ENCODE measurements at places on chromosomes 5 and 9. TPM values are rescaled to one million over a fixed set of nuclear protein-coding genes. Genes with fewer than 3 reads are reported as not detected.
A peak's percentile ranks its signal among the peaks of the same experiment; 100 is the strongest.

Gene GMCL2
- not detected for total RNA-seq

Gene GHR
- 6.6 TPM for total RNA-seq

Gene PCDHB7
- total RNA-seq, result 1.1 TPM

Gene CYFIP2
- 88.5 TPM for total RNA-seq

Gene C9orf153
- 0.69 TPM for total RNA-seq

Gene DRD1
- not detected for total RNA-seq

Gene LTC4S
- 5.5 TPM for total RNA-seq

Gene FCN2
- total RNA-seq, result not detected

Gene DAB2IP
- 67.8 TPM for total RNA-seq

Gene PDE4D
- 12.0 TPM for total RNA-seq

GRCh38 chr5:42586625-42587024 is 163.4 kb downstream of the GHR start:
- no peak for DNase-seq
- peaks cover 3% of the 10 kb centered on the region for H3K36me3 ChIP-seq
- peaks cover 20% of the 10 kb centered on the region for H3K4me1 ChIP-seq

DNA sequence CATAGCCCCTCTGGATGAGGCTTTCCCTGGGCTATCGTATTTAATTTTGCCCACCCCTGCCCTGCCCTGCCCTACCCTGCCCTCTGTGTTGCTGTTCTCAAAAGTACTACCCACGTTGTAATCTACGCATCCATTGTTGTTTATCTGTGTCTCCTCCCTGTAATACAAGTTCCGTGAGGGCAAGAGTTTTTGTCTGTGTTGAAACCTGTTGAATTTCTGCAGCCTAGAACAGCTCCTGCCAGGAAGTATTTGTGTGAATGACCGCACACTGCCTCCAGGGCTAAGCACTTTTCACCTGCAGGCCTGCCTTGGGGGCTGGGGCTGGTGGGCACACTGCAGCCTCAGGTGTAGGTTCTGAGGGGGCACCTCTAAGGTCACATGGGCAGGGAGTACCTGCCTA is 244.8 kb downstream of the HSPA4 start:
- H3K4me3 ChIP-seq, result no peak overlapping the region
- DNase-seq, result no peak
- H3K27me3 ChIP-seq, result no peaks in the 10 kb centered on the region

DNA sequence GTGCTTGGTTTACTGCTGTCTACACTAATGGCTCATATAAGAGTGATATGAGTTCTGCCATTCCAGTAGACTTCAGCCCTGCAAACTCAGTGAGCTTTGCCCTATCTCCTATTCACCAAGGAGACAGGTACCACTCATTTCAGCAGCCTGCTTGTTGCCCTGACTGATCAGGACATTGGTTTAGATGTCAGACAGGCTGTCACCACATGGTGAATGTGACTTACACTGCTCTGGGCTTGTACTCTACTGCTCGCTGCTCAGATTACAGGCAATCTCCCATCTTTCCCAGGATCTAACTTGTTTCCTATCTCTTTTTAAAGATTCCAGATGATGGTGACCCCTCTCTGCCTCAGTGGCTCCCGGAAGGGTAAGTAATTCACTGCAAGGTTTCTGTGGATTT is 123.3 kb upstream of the RUSC2 start:
- no peaks in the 10 kb centered on the region for H3K27me3 ChIP-seq
- no peak overlapping the region for H3K27ac ChIP-seq

DNA sequence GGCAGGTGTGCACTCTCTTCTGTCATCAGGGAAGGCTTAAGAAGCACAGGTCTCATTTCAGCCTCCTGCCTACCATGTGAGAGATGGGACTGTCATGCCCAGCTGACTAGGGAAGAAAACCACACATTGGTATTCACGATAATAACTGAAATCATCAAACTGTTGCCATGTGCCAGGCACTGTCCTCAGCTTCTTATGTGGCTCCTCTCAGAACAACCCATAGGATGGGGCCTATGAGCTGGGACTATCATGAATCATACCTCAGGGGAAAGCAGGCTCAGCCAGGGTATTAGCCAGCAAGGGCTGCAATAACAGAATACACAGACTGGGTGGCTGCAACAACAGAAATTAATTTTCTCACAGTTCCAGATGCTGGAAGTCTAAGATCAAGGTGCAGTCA is 3.3 kb downstream of the AFAP1L1 start:
- DNase-seq, result no peak
- peaks cover 17% of the 10 kb centered on the region for H3K4me1 ChIP-seq
- no peak overlapping the region for H3K27ac ChIP-seq
- H3K4me3 ChIP-seq, result no peak overlapping the region
- no peaks in the 10 kb centered on the region for H3K36me3 ChIP-seq
- H3K27me3 ChIP-seq, result peaks cover 58% of the 10 kb centered on the region

GRCh38 chr9:121652021-121652837 is 795 bp downstream of the DAB2IP start:
- no peaks in the 10 kb centered on the region for H3K27me3 ChIP-seq
- no peak for DNase-seq
- peaks cover 35% of the 10 kb centered on the region for H3K4me1 ChIP-seq
- H3K36me3 ChIP-seq, result no peaks in the 10 kb centered on the region

GRCh38 chr5:61860978-61861377 is 445.0 kb upstream of the KIF2A start:
- no peaks in the 10 kb centered on the region for H3K4me1 ChIP-seq
- H3K36me3 ChIP-seq, result no peaks in the 10 kb centered on the region
- no peaks in the 10 kb centered on the region for H3K27me3 ChIP-seq
- H3K27ac ChIP-seq, result no peak overlapping the region
- DNase-seq, result no peak

DNA sequence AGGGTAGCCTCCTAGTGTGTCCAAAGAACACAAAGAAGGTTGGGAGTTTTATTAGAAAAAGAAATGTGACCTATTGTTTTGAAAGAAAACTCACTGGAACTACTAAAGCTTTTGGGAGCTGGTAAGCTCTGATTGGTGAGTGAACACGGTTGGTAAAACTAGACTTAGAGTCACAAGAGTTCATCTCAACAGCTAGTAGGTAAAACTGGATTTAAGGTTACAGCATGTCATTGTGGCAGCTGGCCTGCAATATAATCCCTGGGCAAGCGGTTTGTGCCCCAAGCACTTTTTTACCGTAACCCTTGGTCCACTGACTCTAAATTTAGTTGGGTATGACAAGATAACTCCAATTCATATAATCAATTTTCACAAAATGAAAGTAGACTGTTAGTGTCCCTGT is 47.4 kb downstream of the UBAP2 start:
- no peak for DNase-seq
- H3K27ac ChIP-seq, result no peak overlapping the region
- no peak overlapping the region for H3K4me3 ChIP-seq
- peaks cover 9% of the 10 kb centered on the region for H3K36me3 ChIP-seq

GRCh38 chr5:8528106-8528505 is 659.2 kb downstream of the MTRR start:
- no peaks in the 10 kb centered on the region for H3K4me1 ChIP-seq
- no peak overlapping the region for H3K4me3 ChIP-seq
- H3K27me3 ChIP-seq, result no peaks in the 10 kb centered on the region
- no peaks in the 10 kb centered on the region for H3K36me3 ChIP-seq
- DNase-seq, result no peak

DNA sequence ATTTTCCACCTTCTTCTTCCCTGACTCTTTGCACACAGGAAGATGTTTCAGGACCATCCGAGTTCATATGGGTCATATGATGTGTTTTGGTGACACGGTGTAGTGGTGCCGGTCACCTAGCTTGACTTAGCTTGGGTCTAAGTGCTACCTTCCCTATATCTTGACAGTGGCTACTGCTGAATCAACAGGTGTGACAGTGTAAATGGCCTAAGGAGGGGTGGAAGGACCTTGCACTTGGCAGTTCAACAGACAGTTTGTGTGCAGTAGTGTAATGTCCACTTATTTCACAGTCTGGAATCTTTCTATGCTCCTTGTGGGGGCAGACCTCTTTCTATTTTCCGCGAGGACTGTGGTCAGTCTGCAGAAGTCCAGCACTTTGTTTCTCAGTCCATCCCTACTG is 43.8 kb downstream of the CARTPT start:
- H3K4me1 ChIP-seq, result no peaks in the 10 kb centered on the region
- no peak overlapping the region for H3K27ac ChIP-seq
- no peak overlapping the region for H3K4me3 ChIP-seq
- H3K27me3 ChIP-seq, result no peaks in the 10 kb centered on the region
- no peaks in the 10 kb centered on the region for H3K36me3 ChIP-seq

GRCh38 chr9:15697446-15697851 is 144.6 kb downstream of the CCDC171 start:
- no peak overlapping the region for H3K27ac ChIP-seq
- no peaks in the 10 kb centered on the region for H3K27me3 ChIP-seq
- H3K4me1 ChIP-seq, result no peaks in the 10 kb centered on the region
- no peak overlapping the region for H3K4me3 ChIP-seq
- peaks cover 16% of the 10 kb centered on the region for H3K36me3 ChIP-seq
- DNase-seq, result no peak

GRCh38 chr9:27933210-27934025 is 360.1 kb upstream of the C9orf72 start:
- H3K27ac ChIP-seq, result peak overlapping the region; percentile 46
- H3K4me1 ChIP-seq, result peaks cover 31% of the 10 kb centered on the region
- no peaks in the 10 kb centered on the region for H3K27me3 ChIP-seq
- no peak for DNase-seq
- H3K36me3 ChIP-seq, result no peaks in the 10 kb centered on the region
- H3K4me3 ChIP-seq, result no peak overlapping the region

GRCh38 chr9:111983484-111983908 is 86.9 kb downstream of the UGCG start:
- H3K27me3 ChIP-seq, result peaks cover 17% of the 10 kb centered on the region
- H3K4me3 ChIP-seq, result no peak overlapping the region
- DNase-seq, result no peak
- H3K36me3 ChIP-seq, result no peaks in the 10 kb centered on the region
- peaks cover 11% of the 10 kb centered on the region for H3K4me1 ChIP-seq

DNA sequence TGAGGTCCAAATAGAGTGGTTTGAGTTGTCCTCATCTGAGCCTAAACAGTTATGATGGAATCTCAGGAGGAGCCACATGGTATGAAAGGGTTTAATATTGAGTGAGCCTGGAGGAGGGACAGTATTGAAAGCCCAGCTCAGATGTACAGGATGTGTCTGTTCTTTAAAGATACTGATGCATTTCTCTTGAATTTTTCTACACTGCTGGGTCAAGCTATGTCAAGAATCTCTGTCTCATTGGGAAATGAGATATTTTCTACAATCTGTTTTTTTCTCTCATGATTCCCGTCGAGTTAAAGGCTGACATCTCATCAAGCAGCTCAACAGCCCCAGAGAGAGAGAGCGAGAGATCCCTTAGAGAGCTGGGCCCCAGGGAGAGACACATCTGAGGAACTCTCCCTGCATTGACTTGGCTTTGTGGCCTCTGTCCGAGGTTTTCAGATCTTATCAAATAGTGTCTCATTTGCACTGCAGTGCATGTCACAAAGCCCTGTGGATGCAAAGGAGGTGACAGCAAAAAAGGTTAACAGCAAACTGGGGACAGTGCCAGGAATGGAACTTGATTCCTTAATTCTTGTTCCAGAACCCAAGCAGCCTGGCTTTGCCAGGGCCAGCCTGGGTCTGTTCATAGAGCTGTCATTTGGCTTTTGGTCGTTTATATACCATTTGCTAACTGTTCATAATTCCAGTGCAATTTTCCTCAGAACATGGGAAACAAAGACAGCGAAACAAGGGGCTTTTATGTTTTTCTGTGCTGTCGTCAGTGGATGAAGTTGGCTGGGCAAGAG is 19.0 kb upstream of the ACTBL2 start:
- H3K36me3 ChIP-seq, result no peaks in the 10 kb centered on the region
- no peak for DNase-seq
- peak overlapping the region; percentile 76 for H3K27ac ChIP-seq

DNA sequence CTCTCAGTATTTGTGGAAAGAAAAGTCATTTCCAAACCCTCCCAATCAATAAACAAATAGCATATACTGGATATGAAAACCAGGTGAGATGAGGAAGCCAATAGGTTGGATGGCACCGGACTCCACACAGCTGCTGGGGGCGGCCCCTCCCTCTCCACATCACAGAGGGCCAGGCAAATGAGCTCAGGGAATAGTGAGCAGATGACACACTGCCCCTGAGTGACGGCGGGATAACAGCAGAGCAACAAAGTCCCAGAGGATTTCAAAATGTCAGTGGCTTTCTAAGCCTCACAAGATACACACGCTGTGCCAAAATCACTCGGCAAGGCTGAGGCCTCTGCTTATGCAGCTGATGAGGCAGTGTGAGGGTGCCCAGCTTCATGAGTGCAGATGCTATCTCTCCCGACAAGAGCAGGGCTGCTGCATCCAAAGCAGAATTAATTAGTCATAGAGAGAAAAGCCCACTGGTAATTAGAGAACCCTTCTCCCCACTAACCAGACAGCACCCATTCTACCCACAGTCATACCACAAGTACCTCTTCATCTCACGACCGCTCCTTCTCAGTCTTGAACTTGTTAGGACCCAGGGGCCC is 235.0 kb upstream of the NFIL3 start:
- H3K27ac ChIP-seq, result no peak overlapping the region
- no peak overlapping the region for H3K4me3 ChIP-seq
- DNase-seq, result no peak
- peaks cover 37% of the 10 kb centered on the region for H3K27me3 ChIP-seq
- peaks cover 13% of the 10 kb centered on the region for H3K4me1 ChIP-seq

GRCh38 chr9:112037281-112038016 is 137.6 kb downstream of the SUSD1 start:
- no peak overlapping the region for H3K4me3 ChIP-seq
- no peak overlapping the region for H3K27ac ChIP-seq
- no peak for DNase-seq
- H3K4me1 ChIP-seq, result peaks cover 25% of the 10 kb centered on the region
- H3K27me3 ChIP-seq, result no peaks in the 10 kb centered on the region

GRCh38 chr9:127634021-127634420 is 21.9 kb downstream of the STXBP1 start:
- H3K36me3 ChIP-seq, result no peaks in the 10 kb centered on the region
- no peak for DNase-seq
- no peak overlapping the region for H3K27ac ChIP-seq
- no peaks in the 10 kb centered on the region for H3K27me3 ChIP-seq
- peaks cover 7% of the 10 kb centered on the region for H3K4me1 ChIP-seq

GRCh38 chr5:121182788-121183490 is 668.7 kb upstream of the FTMT start:
- H3K27ac ChIP-seq, result no peak overlapping the region
- H3K4me1 ChIP-seq, result no peaks in the 10 kb centered on the region
- no peaks in the 10 kb centered on the region for H3K36me3 ChIP-seq
- no peak for DNase-seq

DNA sequence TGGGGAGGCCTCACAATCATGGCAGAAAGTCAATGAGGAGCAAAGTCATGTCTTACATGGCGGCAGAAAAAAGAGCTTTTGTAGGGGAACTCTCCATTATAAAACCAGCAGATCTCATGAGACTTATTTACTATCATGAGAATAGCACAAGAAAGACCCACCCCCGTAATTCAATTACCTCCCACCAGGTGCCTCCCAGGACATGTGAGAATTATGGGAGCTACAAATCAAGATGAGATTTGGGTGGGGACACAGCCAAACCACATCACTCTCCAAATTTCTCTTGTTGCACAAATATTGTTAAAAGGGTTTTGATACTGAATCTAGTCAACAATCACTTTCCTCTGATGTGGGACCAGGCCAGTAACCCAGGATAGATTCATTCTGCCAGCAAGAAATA is 1176.1 kb downstream of the CDH9 start:
- no peaks in the 10 kb centered on the region for H3K4me1 ChIP-seq
- no peaks in the 10 kb centered on the region for H3K36me3 ChIP-seq
- H3K4me3 ChIP-seq, result no peak overlapping the region

- no peaks in the 10 kb centered on the region for H3K4me1 ChIP-seq
- DNase-seq, result no peak
- no peaks in the 10 kb centered on the region for H3K27me3 ChIP-seq
- no peak overlapping the region for H3K4me3 ChIP-seq
- H3K27ac ChIP-seq, result no peak overlapping the region
These were observed 86.0 kb downstream of the RXRA start for GRCh38 chr9:134412298-134412711.

- no peaks in the 10 kb centered on the region for H3K27me3 ChIP-seq
- no peaks in the 10 kb centered on the region for H3K36me3 ChIP-seq
- peaks cover 11% of the 10 kb centered on the region for H3K4me1 ChIP-seq
- H3K27ac ChIP-seq, result no peak overlapping the region
- no peak overlapping the region for H3K4me3 ChIP-seq
These were observed 63.5 kb upstream of the SELENOP start for GRCh38 chr5:42875211-42875610.
